NCI-H226 (cell line): ENCODE measurements at places on chromosomes 12 and 14.

GRCh38 chr14:77007975-77008421 is 20.5 kb downstream of the IRF2BPL start:
- DNase-seq: no peak

GRCh38 chr12:24608637-24609285 is 340.1 kb downstream of the BCAT1 start:
- DNase-seq: no peak

GRCh38 chr14:98227000-98227726 is 1044.8 kb downstream of the BCL11B start:
- DNase-seq: no peak

GRCh38 chr12:82955043-82955442 is 268.3 kb downstream of the TMTC2 start:
- no peak for DNase-seq

DNA sequence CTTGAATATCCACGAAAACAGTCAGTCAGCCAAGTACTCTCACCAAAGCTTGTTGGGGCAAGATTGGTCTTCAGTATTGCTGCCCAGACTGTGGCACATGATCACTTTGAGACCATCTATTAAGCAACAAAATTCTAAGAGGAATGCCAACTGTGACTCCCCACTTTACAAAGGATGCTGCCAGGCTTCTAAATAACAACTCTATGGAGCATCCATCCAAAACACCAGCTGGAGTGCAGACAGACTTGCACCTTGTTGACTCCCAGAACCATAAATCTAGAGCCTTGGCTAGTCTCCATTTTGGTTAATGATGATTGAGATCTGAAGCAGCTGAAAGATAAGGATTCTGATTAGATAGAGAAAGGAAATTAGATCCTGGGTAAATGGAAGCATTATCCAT is 132.8 kb downstream of the DIO2 start:
- no peak for DNase-seq

DNA sequence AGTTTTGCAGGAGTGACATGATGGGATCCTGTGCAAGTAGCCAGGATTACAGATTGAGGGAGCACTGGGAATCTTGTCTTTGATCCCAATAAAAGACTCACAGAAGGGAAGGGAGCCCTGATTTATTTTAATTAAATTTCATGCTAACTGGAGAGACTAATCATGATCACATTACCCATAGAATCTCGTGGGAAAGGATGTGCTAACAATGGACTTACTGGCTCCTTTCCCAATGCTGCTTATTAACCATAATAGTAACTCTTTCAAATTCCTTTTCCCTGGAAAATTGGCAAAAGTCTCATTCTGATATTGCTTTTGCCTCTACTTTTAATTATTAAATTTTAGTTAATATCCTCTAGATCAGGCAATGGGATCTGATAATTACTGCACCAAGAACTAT is 174.8 kb upstream of the AVPR1A start:
- no peak for DNase-seq
